ENCODE measurements at places on chromosomes 5 and 9.

DNA sequence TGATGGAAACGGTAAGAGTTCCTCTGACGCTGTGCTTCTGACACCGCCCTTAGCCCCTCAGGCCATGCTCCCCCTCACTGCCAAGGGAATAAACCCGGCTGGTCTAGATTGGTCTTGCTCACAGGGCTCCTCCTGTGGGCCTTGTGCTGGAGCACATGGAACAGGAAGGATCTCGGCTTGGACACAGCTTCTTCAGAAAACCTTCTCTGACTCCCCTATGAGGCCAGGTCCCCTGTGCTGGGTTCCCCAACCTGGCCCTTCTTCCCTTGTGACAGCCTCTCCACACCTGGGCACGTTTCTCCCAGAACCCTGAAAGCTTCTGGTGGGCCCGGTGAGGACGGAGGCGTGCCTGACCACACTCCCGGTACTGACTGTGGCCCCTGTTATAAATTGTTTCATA, 8.2 kb downstream of the SPATA31E1 start:
- DNase-seq, result no peak

GRCh38 chr9:112765281-112765680, 14.7 kb downstream of the SNX30 start:
- no peak for DNase-seq

DNA sequence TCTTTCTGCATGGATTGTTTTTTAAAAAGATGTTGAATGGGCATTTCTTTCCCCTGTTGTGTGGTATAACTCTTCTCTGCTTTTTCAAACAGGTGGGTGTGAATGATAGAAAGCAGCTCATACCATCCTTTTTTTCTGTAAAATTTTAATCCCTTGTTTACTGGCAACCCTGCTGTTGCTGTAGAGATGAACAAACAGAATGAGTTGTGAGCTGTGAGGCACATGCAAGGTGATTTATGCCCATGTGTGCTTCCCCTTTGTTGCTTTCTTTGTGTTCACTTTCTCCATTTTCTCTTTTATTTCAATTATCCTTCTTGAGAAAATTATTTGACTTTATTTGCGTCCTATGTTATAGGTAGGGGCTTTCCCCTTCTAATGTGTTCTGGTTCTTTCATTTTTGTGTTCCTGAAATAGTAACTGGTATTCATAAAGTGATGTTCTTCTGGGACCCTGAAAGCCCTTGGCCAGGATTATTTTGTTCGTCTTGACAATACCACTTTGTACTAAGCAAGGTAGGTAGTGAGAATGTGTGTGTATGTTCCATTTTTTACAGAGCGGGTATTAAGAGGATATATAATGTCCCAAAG, 79.9 kb downstream of the AOPEP start:
- DNase-seq, result peak; percentile 66

- DNase-seq, result no peak
Measured at GRCh38 chr5:1546556-1546955, 22.8 kb upstream of the LPCAT1 start.

- DNase-seq, result no peak
Measured at GRCh38 chr5:128904805-128905567, 60.3 kb upstream of the SLC27A6 start.

GRCh38 chr9:438066-438465, 223.4 kb downstream of the DOCK8 start:
- DNase-seq, result no peak

GRCh38 chr5:117604845-117605244, 1030.2 kb upstream of the SEMA6A start:
- no peak for DNase-seq

GRCh38 chr5:131944702-131945550, 537 bp downstream of the MEIKIN start:
- no peak for DNase-seq

DNA sequence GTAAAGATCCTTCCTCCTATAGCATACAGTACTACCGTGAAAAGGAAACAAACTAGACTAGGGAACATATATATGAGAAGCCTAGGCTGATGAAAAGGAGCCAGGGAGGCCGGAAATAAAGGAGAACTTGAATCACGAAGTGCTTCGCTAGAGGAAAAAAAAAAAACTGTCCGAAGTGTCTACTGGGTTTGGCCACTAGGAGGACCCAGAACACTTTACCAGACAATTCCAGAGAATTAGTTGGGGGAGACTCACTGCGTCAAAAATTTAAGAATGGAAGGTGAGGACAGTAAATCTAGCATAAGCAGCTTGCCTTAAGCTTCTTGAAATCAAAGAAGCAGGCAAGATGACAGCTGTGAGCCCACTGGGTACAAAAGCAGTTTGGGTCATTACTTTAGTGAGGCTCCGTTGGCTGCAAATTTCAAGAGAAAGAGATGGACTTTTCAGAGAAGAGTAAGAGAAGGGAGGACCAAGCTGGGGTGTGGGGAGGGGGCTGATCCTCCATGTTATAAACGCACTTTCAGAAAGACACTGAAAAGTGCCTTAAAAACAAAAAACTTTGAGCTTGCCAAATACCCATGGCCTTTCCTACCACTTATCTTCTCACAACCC, 47.4 kb downstream of the P4HA2 start:
- DNase-seq, result no peak

DNA sequence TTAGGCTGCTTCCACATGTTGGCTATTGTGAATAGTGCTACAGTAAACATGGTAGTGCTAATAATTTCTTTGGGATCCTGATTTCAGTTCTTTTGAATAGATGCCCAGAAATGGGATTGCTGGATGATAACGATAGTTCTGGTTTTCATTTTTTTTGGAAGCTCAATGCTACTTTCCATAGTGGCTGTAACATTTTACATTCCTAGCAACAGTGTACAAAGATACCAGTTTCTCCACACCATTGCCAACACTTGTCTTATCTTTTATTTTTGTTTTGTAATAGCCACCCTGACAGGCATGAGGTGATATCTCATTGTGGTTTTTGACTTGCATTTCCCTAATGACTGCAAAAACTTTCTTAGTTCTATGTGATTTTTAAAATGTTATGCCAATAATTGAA, 68.8 kb upstream of the LRRC70 start:
- DNase-seq, result no peak

- no peak for DNase-seq
Measured at GRCh38 chr5:173730632-173731298, 114.3 kb upstream of the BOD1 start.

DNA sequence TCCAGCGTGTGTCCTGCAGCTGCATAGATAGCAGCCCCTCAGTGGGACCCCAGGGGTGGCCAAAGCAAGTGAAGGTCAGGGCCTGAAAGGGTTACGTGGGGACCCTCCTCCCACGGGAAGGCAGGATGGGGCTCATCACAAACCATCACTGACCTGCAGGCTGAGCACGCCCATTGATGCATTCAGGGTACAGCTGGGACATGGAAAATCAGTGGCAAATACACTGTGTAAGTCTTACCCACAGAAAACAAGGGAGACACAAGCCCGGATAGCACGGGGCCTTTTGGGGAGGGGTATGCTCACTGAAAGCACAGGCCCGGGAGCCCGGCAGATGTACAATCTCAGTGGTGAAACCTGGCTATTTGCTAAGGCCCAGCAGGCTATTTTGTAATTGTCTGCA, 49.1 kb downstream of the SEMA4D start:
- no peak for DNase-seq

GRCh38 chr5:166963596-166963995, 1327.8 kb upstream of the WWC1 start:
- no peak for DNase-seq

DNA sequence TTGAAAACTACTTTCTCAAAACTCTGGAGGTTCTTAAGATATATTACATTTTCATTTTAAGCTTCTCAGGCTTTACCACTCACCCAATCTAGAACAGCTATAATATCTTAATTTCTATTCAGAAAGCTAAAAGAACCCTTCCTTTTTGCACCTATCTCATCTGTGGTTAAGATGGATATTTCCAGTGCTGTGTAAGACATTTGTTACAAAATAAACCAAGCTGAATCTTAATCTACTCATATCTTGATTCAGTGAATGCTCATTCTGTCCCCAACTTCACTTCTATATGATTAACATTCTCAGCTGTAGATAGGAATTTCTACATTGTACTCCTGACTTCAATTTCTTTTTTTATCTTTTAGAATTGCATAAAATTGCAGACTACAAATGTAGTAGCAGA, 15.0 kb downstream of the ABHD17B start:
- DNase-seq, result no peak

GRCh38 chr5:23208959-23209431, 298.4 kb upstream of the PRDM9 start:
- peak; percentile 32 for DNase-seq

DNA sequence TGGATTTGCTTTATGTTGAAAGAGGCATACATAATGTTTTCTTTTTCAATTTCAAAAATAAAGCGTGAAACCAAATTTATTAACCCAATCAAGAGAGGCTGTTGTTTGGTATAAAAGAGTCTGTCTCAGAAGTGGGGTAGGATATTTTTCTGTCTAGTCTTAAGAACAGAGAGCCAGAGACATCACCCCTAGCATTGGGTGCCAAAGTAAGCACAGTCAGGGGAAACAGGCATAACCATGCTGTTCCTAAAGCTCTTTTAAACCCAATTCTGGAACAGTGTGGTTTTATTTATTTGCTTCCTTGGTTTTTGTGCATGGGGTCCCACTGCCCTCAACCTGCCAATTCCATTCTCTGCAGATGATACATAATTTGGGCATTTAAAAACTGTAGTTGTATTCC, 88.2 kb downstream of the UBE2R2 start:
- no peak for DNase-seq

GRCh38 chr5:90020575-90021538, 388.7 kb downstream of the CETN3 start:
- DNase-seq, result peak; percentile 7

GRCh38 chr5:96661855-96662724, at the start of gene CAST:
Gene CAST, plus strand, starts transcription at chr5:96662376. Its CDS starts 47 bp downstream, at chr5:96662423.
- DNase-seq, result peak; percentile 64

GRCh38 chr5:145506185-145506850, 328.8 kb downstream of the PRELID2 start:
- DNase-seq, result no peak

GRCh38 chr5:158473016-158473635, 614.2 kb upstream of the CLINT1 start:
- no peak for DNase-seq

GRCh38 chr5:125293223-125293622, 546.8 kb upstream of the ZNF608 start:
- no peak for DNase-seq

GRCh38 chr5:32228816-32229215, 54.7 kb upstream of the GOLPH3 start:
- DNase-seq, result no peak

GRCh38 chr9:6007058-6007769, 8.2 kb downstream of the RANBP6 start:
- DNase-seq, result no peak

DNA sequence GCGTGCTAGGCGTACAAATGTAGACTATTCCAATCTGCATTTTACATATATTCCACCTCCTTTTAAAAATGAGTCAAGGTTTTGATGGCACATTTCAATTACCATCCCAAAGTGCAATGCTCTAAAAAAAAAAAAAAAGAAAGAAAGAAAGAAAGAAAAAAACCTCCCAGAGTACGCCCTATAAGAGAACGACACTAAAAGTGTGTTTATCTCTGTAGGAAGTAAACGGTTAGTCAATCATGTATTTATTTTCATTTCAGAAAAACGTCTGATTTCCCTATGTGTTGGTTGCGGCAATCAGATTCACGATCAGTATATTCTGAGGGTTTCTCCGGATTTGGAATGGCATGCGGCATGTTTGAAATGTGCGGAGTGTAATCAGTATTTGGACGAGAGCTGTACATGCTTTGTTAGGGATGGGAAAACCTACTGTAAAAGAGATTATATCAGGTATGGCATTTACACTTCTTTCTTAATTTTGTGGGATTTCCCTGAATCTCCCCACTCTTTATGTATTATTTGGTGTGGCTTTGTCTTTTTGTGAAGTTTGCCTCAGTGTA, 1.1 kb downstream of the ISL1 start:
- DNase-seq, result no peak

GRCh38 chr9:90526386-90526785, 116.2 kb downstream of the DIRAS2 start:
- DNase-seq, result no peak

DNA sequence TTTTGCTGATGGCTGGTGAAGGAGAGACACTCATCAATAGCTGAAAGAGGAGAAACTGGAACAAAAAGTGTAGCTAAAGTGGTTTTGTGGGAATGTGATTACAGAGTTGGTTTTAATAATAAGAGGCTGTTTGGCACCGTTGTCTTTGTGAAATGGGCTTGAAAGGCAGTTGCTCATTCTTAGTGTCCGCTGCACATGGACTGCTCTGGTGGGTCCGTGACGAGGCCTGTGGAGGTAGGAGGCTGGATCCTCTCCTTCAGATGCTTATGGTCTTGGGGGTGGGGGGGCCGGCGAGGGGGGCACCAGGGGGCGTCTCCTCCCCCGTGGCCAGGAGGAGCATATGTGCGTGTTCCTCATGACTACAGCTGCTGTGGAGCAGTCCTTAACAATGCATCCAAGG, 29.8 kb downstream of the FUBP3 start:
- no peak for DNase-seq

DNA sequence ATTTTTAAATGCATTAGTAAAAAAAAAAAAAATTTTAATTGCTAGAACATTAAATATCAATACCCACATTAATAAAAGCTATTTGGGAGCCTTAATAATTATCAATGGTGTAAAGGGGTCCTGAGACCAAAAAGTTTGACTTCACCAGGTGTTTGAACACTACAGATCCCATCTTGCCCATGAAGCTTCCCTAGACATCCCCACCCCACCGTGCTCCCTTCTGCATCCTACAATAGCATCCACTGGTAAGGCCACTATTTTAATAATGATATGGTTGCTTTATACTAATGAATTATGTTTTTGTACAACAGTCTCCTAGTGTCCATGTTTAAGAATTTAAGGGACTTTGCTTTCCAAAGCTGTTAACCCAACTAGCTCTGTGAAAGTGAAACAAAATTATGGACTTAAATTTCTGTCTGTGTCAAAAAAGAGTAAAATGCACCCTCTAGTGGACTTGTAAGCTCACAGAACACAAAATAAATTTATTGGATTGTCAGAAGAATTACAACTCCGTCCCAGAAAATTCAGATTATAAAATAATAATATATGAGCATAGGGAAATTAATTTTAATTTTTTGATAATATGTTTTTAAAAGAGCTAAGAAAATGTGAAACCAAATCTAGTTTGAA, 76.0 kb downstream of the ARL15 start:
- DNase-seq, result no peak

DNA sequence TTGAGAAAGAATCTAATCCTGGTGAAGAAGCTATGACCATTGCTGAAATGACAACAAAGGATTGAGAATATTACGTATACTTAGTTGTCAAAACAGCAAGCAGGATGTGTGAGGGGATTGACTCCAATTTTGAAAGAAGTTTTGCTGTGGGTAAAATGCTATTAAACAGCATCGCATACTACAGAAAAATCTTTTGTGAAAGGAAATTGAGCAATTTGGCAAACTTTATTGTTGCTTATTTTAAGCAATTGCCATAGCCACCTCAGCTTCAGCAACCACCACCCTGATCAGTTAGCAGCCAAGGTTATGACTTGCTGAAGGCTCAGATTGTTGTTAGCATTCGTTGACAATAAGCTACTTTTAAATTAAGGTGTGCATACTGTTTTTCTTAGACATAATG, 22.5 kb upstream of the ARL14EPL start:
- no peak for DNase-seq

Measured in epithelial cell of proximal tubule (primary cell).